ENCODE measurements at places on chromosomes 6 and 20. TPM values are rescaled to one million over a fixed set of nuclear protein-coding genes. Genes with fewer than 3 reads are reported as not detected.

ZNF334 gene
- 6.9 TPM for total RNA-seq

CYP39A1 gene
- 8.4 TPM for total RNA-seq

NOTCH4 gene
- 0.65 TPM for total RNA-seq

DUSP22 gene
- total RNA-seq, result 20.8 TPM

DEFB124 gene
- not detected for total RNA-seq

PPP1R16B gene
- total RNA-seq, result not detected

TMEM244 gene
- not detected for total RNA-seq

PNPLA1 gene
- total RNA-seq, result not detected

HLA-DOA gene
- total RNA-seq, result 0.11 TPM

BMP5 gene
- 0.13 TPM for total RNA-seq

B3GAT2 gene
- total RNA-seq, result under 0.01 TPM

RSPO3 gene
- 19.3 TPM for total RNA-seq

MYL9 gene
- total RNA-seq, result 75.1 TPM

COL12A1 gene
- 4,738 TPM for total RNA-seq

TPBG gene
- 34.9 TPM for total RNA-seq

LY6G6C gene
- not detected for total RNA-seq

SLC32A1 gene
- total RNA-seq, result not detected

TOMM6 gene
- total RNA-seq, result 93.5 TPM

SPAG4 gene
- 7.3 TPM for total RNA-seq

IL17A gene
- not detected for total RNA-seq

MDFI gene
- total RNA-seq, result 4.0 TPM

GSTA1 gene
- 0.26 TPM for total RNA-seq

PPIL6 gene
- total RNA-seq, result 6.2 TPM
